ENCODE measurements at places on chromosomes 7 and 10. TPM values are rescaled to one million over a fixed set of nuclear protein-coding genes. Genes with fewer than 3 reads are reported as not detected.
A peak's percentile ranks its signal among the peaks of the same experiment; 100 is the strongest.

DNA sequence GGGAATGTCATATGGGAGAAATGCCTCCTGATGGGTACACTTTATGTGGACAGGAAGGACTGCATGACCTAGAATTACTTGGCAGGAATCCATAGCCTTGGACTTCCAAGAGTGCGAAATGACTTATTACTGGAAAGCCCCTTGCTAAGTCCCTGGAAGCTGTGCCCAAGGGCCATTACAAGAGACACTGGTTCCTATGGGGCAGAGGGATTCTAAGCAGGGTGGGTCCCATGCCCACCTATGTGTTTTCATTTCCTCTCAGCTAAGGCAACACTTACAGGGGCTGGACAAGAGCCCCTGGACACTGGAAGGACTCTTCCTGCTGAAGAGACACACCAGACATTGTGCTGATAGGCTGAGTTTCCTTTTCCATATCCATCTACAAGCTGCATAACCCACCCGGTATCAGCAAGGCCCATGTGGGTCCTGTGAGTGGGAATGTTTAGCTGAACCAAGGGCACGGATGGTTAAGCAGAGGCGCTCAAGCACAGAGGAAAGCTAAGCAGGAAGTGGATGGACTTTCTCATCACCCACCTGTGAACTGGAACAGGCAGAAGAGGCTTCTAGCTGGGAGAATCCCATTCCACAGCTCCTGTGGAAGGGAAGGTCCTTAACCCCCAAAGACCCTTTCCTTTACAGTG is 56.2 kb downstream of the XPNPEP1 start:
- DNase-seq = no peak

DNA sequence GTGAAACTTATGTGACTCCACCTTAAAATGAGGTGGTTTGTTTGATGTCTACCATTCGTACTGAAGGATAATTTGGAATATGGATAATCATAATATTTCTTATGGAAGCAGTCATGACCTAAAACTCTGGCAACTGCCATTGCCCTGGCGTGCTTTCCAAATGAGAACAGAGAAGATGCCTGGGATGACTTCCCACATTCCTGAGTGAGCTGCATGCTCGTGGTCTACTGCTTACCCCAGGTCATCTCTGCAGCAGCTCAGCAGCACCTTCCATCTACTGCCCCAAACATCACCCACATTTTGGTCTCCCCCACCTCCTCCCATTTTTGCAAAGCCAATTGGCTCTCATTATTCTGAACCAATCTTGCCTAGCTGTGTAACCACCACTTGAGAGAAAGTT is 40.1 kb downstream of the LYZL1 start:
- no peak for DNase-seq

- DNase-seq = no peak
Measured at GRCh38 chr7:34457329-34457728, 200.7 kb upstream of the NPSR1 start.

GRCh38 chr10:87935290-87936141 is 72.1 kb downstream of the PTEN start:
- DNase-seq = no peak

DNA sequence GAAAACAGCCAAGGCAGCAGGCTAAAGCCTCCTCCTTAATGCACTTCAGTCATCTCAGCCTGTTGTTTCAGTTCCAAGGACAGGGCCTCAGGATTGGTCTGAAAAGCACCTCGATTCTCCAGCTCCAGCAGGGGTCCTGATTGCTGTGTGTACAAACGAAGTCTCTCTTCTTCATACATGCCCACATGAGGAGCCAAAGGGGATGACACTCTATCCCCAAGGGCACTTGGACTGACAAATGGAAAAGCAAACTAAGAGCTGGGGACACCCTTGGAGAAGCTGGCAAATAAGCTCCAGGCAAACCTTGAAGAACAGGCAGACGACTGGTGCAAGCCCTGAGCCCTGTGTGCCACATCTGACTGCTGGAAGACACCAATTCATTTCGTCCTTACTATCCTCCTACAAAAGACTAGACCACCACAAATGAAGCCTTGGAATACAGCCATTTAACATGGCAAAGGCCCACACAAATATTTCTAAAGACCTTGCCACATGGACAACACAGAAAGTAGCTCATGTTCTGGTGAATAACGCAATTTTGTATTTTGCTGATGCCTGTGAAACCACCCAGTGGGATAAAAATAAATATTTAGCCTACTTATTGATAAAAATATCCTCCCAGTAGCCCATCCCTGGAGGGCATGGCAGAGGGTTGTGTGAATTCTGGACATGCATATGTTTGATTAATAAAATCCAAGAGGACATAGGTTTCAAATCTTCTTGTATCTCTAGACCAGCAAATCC is 61.9 kb downstream of the PARD3 start:
- DNase-seq = no peak

DNA sequence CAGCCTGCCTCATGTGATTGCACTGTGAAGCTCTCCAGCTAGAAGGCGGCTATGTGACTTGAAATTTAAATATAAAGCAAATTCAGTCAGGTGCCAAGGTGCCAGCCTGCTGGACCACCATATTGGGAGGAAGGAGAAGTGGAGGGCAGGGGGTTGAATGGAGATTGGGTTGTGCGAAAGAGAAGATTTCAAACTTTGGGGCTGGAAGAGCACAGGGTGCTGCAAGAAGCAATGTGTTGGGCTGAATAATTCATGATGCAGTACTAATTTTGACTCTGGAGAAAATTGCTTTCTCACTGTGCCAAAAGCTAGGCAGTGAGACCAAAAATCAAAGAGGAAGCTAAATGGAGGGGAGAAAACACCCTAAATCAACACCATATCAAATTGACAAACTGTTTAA is 335.3 kb downstream of the NRG3 start:
- DNase-seq = no peak

GRCh38 chr10:95941115-95941514 is 33.3 kb downstream of the CC2D2B start:
- DNase-seq = no peak

DNA sequence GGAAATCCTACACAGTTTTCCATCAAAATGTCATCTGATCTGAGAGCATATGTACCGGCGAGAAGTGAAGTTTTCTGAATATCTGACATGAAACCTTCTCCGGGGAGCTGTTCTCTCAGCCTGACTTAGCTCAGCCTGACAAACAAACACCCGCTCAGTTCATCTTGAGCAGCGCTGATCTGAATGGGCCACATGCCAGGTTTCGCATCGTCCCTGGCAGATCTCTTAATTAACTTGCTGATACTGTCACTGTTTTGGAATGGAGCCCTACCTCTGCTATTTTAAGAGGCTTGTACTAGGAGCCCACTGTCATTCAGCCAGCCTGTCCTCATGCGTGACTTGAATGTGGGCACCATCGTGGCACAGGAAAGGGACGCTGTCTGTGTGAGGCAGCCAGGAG is 109.2 kb downstream of the STRA8 start:
- no peak for DNase-seq

GRCh38 chr7:125773113-125773785 is 843.6 kb upstream of the POT1 start:
- DNase-seq = no peak

- no peak for DNase-seq
Measured at GRCh38 chr7:155665957-155666287, 21.5 kb downstream of the RBM33 start.

GRCh38 chr7:119900996-119901672 is 371.8 kb upstream of the KCND2 start:
- no peak for DNase-seq

DNA sequence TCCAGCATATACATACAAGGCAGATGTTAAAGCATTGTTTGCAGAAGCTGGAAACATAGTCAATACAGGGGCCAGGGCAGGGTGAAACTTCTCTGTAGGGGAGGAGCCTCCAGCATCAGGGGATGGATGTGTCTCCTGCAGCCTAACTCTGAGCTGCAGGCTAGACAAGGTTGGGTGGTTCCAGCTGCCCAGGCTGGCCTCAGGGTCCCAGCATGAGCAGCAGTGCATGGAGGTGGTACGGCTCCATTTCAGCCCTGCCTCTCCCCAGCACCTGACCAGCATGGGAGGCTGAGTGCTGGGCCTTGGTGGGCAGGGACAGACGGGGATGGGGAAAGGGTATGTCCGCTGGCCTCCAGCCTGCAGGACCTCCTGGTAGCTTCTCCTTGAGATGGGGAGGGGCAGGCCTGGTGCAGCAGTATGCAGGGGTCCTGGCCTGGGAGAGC is 7.4 kb upstream of the TBRG4 start:
- DNase-seq = no peak

GRCh38 chr7:46292741-46293140 is 371.7 kb upstream of the IGFBP3 start:
- DNase-seq = no peak

DNA sequence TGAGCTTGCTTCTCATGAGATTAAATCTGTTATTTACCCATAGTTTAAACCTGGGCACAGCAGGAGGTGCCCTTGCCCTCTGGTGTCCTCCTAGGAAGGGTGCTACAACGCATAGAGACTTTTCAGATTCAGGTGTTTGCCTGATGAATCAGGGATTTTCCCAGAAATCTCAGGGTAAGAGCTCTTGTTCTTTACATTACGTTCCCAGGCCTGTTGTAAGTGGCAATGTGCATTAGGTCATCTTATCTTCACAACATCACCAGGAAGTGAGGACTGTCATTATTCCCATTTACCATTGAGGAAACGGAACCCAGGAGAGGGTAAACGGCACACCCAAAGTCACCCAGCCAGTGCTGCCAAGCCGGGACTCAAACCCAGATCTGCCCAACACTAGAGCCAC is 73.0 kb downstream of the NHLRC2 start:
- DNase-seq = no peak

GRCh38 chr7:44460325-44460724 is 30.1 kb downstream of the NUDCD3 start:
- peak; percentile 13 for DNase-seq

- DNase-seq = no peak
Measured at GRCh38 chr10:16586358-16587138, 64.9 kb upstream of the C1QL3 start.

DNA sequence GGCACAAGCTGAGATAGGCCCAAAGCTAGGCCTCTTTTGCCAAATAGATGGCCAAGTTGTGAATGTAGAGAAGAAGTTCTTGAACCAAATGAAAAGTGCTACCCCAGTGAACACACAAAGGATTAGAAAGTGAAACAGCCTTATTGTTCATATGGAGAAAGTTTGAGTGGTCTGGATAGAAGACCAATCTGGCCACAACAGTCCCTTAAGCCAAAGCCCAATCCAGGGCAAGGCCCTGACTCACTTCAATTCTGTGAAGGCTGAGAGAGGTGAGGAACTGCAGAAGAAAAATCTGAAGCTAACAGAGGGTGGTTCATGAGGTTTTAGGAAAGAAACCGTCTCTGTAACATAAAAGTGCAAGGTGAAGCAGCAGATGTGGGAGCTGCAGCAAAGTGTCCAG is 18.7 kb upstream of the ATP6V0A4 start:
- no peak for DNase-seq

GRCh38 chr10:93390306-93391090 is 91.6 kb downstream of the MYOF start:
- DNase-seq = no peak

- no peak for DNase-seq
Measured at GRCh38 chr10:6141296-6142151, 52.7 kb downstream of the RBM17 start.

DNA sequence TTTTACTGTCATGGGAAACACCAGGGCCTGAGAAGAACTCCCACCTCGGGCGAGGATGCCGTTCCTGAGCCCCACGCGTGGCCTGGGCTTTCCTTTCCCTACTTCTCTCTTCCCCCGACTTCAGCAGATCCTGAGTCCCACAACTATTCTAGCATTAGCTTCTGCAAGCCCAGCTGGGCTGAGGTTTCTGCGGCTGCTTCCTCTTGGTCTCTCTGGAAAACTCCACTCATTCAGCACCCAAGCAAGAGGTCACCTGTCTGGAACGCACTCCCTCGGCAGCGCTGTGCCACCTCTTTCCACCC is 761 bp upstream of the DOCK1 start:
- DNase-seq = no peak

- no peak for DNase-seq
Measured at GRCh38 chr7:91634485-91635177, 245.9 kb downstream of the MTERF1 start.

- no peak for DNase-seq
Measured at GRCh38 chr10:126902157-126902556, 3.1 kb upstream of the DOCK1 start.

- peak; percentile 95 for DNase-seq
Measured at GRCh38 chr10:128125944-128126764, at the start of gene MKI67. MKI67 (minus strand) TSS chr10:128126423; CDS start chr10:128125667, 756 bp downstream.

DNA sequence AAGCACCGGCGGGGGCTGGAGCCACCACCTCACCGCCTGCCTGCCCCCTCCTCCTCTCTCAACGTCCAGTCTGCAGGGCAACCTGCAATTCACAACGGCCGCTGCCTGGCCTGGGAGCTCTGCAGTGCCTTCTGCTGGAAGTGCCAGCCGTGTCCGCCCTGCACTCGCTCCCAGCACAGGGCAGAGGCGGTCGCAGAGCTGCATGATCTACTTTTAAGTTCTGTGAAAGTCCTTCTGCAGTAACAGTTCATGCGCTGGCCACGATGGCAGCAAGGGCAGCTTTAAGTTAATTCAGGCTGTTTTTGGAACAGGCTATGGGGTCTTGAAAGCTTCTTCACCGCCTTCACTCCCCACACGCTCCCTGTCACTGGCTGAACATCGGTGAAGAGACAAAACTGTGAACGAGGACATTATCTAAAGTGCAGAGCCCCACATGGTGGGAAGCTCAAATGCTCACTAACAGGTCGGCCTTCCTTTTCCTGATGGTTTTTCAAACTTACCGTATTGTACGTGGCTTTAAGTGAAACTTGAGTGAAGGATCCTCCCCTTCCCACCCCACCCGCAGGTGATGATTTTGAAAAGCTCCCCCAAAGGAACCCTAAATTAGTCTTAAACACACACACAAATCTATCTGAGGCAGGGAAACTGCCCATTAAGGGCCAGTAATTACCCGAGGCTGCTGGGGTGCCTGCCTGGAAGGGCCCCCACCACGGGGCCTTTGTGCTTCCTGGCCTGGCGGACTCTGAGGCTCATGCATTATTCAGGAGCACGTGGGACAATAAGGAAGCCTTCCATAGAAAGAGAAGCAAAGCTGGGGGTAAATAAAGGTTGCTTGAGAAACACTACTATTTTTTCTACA is 504.3 kb downstream of the DNAJB6 start:
- no peak for DNase-seq

- no peak for DNase-seq
Measured at GRCh38 chr10:133453516-133454203, at the start of gene SCART1. SCART1 (plus strand) TSS chr10:133453945; CDS start chr10:133453998, 53 bp downstream.

GRCh38 chr10:117543225-117544003 is 868 bp downstream of the EMX2 start:
- DNase-seq = no peak

Gene CCL24
- total RNA-seq = not detected

Gene ITGA8
- total RNA-seq = not detected

Gene PPP1R17
- total RNA-seq = not detected

Gene ACBD7
- total RNA-seq = 1.8 TPM

Gene HSPA14
- 37.8 TPM for total RNA-seq

Gene DOCK1
- not detected for total RNA-seq

Gene AEBP1
- 22.6 TPM for total RNA-seq

Gene ADRB1
- total RNA-seq = 1.2 TPM

Gene PTN
- total RNA-seq = not detected

Gene PON1
- not detected for total RNA-seq

Data from CD8-positive, alpha-beta T cell (primary cell).